ENCODE measurements at places on chromosomes 7 and 10.

GRCh38 chr10:49157229-49157628 lies 23.4 kb upstream of the FAM170B start:
- H3K27ac ChIP-seq: no peak overlapping the region
- no peak overlapping the region for H3K4me3 ChIP-seq
- peak; percentile 6 for DNase-seq
- no peaks in the 10 kb centered on the region for H3K36me3 ChIP-seq
- no peaks in the 10 kb centered on the region for H3K27me3 ChIP-seq

- no peaks in the 10 kb centered on the region for H3K36me3 ChIP-seq
- DNase-seq: peak; percentile 52
- H3K4me1 ChIP-seq: no peaks in the 10 kb centered on the region
- H3K27me3 ChIP-seq: no peaks in the 10 kb centered on the region
These were observed 276.5 kb upstream of the SMIM30 start for GRCh38 chr7:113394856-113395255.

- no peak overlapping the region for H3K4me3 ChIP-seq
- H3K36me3 ChIP-seq: no peaks in the 10 kb centered on the region
- H3K27ac ChIP-seq: no peak overlapping the region
- no peaks in the 10 kb centered on the region for H3K27me3 ChIP-seq
- H3K4me1 ChIP-seq: peaks cover 5% of the 10 kb centered on the region
These were observed 140.7 kb downstream of the RGS10 start for GRCh38 chr10:119401671-119402395.

GRCh38 chr10:16944402-16944801 lies 127.2 kb upstream of the RSU1 start:
- H3K36me3 ChIP-seq: no peaks in the 10 kb centered on the region
- DNase-seq: no peak
- no peak overlapping the region for H3K4me3 ChIP-seq
- no peaks in the 10 kb centered on the region for H3K4me1 ChIP-seq
- H3K27ac ChIP-seq: no peak overlapping the region

- H3K36me3 ChIP-seq: no peaks in the 10 kb centered on the region
- no peak overlapping the region for H3K4me3 ChIP-seq
- H3K4me1 ChIP-seq: no peaks in the 10 kb centered on the region
- no peaks in the 10 kb centered on the region for H3K27me3 ChIP-seq
- no peak overlapping the region for H3K27ac ChIP-seq
These were observed 22.3 kb upstream of the CAMK1D start for GRCh38 chr10:12327074-12327473.

- no peaks in the 10 kb centered on the region for H3K36me3 ChIP-seq
- H3K27me3 ChIP-seq: peaks cover 7% of the 10 kb centered on the region
- no peak overlapping the region for H3K27ac ChIP-seq
- peaks cover 3% of the 10 kb centered on the region for H3K4me1 ChIP-seq
- no peak overlapping the region for H3K4me3 ChIP-seq
These were observed 20.3 kb upstream of the SFRP5 start for GRCh38 chr10:97791824-97792721.

- no peak overlapping the region for H3K27ac ChIP-seq
- no peaks in the 10 kb centered on the region for H3K27me3 ChIP-seq
- no peak overlapping the region for H3K4me3 ChIP-seq
- DNase-seq: no peak
These were observed 147.1 kb downstream of the NEURL1 start for GRCh38 chr10:103640436-103641181.

- no peaks in the 10 kb centered on the region for H3K27me3 ChIP-seq
- H3K36me3 ChIP-seq: no peaks in the 10 kb centered on the region
- H3K4me3 ChIP-seq: no peak overlapping the region
- no peaks in the 10 kb centered on the region for H3K4me1 ChIP-seq
- no peak for DNase-seq
- H3K27ac ChIP-seq: no peak overlapping the region
These were observed 1081.6 kb downstream of the TYW1 start for GRCh38 chr7:68078157-68078710.

DNA sequence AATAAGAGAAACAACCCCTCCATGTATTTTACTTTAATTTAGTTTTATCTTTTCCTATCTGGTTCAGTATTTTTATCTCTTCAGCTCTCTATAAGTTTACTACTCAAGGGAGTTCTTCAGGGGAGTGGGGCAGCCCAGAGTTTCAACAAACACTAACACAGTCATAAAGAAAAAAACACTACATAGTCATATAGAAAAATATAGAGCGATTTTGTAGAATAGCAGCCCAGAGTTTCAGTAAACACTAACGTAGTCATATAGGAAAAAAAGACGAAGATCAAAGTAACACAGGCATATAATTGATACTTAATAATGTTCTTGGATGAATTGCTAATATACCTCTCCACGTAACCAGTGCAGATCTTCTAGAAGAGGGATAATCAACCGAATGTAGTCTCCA lies 54.7 kb downstream of the PON1 start:
- no peak overlapping the region for H3K27ac ChIP-seq
- H3K36me3 ChIP-seq: no peaks in the 10 kb centered on the region
- H3K27me3 ChIP-seq: no peaks in the 10 kb centered on the region
- H3K4me3 ChIP-seq: no peak overlapping the region
- H3K4me1 ChIP-seq: peaks cover 6% of the 10 kb centered on the region

DNA sequence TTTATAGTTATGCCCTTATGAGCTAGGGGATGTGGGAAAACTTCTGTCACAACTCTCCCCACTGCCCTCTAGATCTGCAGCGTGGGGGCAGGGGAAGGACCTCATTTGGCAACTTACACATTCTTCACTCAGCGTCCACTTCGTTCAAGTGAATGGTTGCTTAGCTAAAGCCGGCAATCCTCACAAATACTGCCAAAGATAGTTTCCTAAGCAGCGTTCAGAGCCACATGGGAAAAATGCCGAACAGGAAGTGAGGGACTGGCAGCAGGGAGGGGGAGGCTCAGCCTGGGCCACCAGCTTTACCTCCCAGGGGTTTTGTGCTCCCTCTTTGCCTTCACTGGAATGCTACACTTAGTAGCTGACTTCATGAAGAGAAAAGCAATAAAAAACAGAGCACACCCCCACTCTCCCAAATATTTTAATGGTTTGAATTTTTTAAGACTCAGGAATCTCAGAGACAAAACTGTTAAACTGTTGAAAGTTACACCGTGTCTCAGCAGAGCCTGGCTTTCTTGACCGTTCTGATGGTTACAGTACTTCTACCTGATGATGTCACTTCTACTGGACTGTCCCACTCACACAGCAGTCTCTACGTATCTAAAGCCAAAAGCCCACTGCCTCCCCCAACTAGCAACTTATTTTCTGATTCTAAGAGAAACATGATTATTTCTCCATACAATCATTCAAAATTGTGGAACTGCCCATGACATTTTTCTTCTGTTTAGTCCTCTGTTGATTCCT lies 10.4 kb downstream of the GRM3 start:
- H3K4me1 ChIP-seq: no peaks in the 10 kb centered on the region
- H3K36me3 ChIP-seq: no peaks in the 10 kb centered on the region
- DNase-seq: no peak
- H3K27me3 ChIP-seq: no peaks in the 10 kb centered on the region
- H3K27ac ChIP-seq: no peak overlapping the region

- DNase-seq: no peak
- no peak overlapping the region for H3K27ac ChIP-seq
- no peaks in the 10 kb centered on the region for H3K4me1 ChIP-seq
- no peaks in the 10 kb centered on the region for H3K36me3 ChIP-seq
- H3K27me3 ChIP-seq: no peaks in the 10 kb centered on the region
- H3K4me3 ChIP-seq: no peak overlapping the region
These were observed 116.2 kb upstream of the MKLN1 start for GRCh38 chr7:131211500-131211899.

- no peak overlapping the region for H3K4me3 ChIP-seq
- no peaks in the 10 kb centered on the region for H3K27me3 ChIP-seq
- no peak overlapping the region for H3K27ac ChIP-seq
These were observed 80.7 kb downstream of the UBE2H start for GRCh38 chr7:129872054-129872453.

DNA sequence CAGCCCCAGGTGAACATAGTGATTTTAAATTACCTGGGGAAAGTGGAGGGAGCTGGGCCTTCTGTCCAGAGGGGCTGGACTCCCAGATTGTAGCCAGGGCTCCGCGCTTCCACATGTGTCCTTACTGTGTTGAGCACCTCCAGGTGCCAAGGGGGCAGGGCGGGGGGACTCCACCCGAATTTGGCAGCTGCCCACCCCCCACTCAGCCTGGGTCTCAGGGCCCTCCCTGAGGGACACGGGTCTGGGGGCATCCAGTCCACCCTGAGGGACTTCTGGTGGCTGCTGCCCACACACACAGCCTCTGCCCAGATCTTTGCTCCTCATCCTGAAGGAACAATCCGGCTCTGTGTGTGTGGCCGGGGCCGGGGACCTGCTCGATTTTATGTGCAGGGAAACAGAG lies 28.2 kb upstream of the ADGRA1 start:
- H3K27ac ChIP-seq: no peak overlapping the region
- H3K27me3 ChIP-seq: peaks cover 57% of the 10 kb centered on the region
- H3K36me3 ChIP-seq: no peaks in the 10 kb centered on the region
- no peaks in the 10 kb centered on the region for H3K4me1 ChIP-seq

GRCh38 chr10:77710081-77710551 lies 72.5 kb upstream of the KCNMA1 start:
- no peak overlapping the region for H3K27ac ChIP-seq
- H3K4me1 ChIP-seq: no peaks in the 10 kb centered on the region
- H3K27me3 ChIP-seq: no peaks in the 10 kb centered on the region
- H3K36me3 ChIP-seq: no peaks in the 10 kb centered on the region

DNA sequence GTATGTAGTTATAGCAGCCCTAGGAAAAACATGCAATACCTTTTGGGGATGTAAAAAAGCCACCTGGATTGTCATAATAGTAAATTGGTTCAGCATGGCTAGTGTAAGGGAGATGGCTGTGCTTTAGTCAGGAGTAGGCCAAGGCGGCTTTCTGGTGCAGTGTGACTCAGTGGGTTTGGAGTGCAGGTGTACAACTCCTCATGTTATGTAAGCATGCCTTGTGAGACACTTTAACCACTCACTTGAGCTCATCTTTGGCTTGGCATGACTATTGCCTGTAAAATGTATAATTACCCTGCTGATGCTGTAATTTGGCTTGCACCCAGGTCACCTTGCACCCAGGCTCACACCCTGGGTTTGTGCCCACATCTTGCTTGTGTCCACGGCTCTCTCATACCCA lies 239.2 kb upstream of the GLI3 start:
- H3K4me1 ChIP-seq: no peaks in the 10 kb centered on the region
- H3K27me3 ChIP-seq: no peaks in the 10 kb centered on the region
- H3K4me3 ChIP-seq: no peak overlapping the region
- no peak for DNase-seq

GRCh38 chr7:34247468-34247867 lies 342.1 kb downstream of the BMPER start:
- H3K36me3 ChIP-seq: no peaks in the 10 kb centered on the region
- H3K4me3 ChIP-seq: no peak overlapping the region
- H3K4me1 ChIP-seq: no peaks in the 10 kb centered on the region
- no peaks in the 10 kb centered on the region for H3K27me3 ChIP-seq
- no peak overlapping the region for H3K27ac ChIP-seq
- DNase-seq: no peak

DNA sequence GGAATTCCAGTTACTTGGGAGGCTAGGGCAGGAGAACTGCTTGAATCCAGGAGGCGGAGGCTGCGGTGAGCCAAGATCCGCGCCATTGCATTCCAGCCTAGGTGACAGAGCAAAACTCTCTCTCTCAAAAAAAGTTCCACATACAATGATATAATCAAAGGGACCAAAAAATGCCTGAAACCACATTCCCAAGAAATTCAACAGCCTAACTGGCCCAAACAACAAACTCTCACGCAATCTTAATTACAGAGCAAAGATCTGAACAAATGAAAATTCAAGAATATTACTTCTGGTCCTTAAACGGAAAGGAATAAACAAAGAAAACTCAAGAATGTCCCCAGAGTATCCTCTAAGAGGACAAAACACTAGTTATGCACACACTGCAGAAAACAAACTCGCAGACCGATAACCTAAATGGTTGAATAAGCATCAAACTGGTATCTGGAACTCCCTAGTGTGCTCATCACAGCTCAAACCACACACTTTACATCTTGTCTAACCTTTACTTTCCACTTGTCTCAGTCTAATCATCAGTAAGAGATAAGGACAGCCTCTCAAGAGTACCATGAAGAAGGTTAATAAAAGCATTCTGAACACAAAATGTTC lies 3.7 kb downstream of the OGA start:
- no peaks in the 10 kb centered on the region for H3K27me3 ChIP-seq
- peak; percentile 38 for DNase-seq
- peak overlapping the region; percentile 80 for H3K27ac ChIP-seq

GRCh38 chr7:85191383-85191782 lies 4.5 kb upstream of the SEMA3D start:
- peak; percentile 19 for DNase-seq
- no peaks in the 10 kb centered on the region for H3K27me3 ChIP-seq
- H3K36me3 ChIP-seq: no peaks in the 10 kb centered on the region
- no peak overlapping the region for H3K4me3 ChIP-seq

DNA sequence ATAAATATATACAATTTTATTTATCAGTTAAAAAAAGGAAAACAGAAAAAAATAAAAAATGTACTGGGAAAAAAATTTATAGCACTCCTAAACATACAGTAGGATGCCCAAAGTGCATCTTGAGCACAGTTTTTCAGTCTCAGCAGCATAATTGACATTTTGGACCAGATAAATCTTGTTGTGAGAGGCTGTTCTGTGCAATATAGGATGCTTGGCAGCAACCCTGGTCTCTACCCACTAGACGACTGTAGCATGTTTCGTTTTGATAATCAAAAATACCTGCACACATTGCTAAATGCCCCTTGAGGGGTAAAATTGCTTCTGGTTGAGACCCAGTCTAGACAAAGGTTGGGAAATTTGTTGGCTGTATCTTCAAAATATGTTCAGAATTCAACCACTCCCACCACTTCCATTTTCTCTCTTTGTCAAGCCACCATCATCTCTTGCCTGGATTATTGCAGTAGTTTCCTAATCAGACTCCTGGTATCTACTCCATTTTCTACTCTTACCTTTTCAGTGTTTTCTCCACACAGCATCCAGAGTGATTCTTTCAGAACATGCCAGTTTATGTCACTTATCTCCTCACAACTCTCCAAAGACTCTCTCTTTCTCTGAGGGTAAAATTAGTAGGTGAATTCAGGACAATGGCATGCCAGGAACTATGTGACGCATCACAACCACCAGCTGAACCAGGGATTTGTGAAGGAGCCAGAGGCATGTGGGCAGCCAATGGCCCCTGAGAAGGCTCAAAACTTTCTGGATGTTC lies 91.4 kb downstream of the GPR85 start:
- no peaks in the 10 kb centered on the region for H3K27me3 ChIP-seq
- H3K4me3 ChIP-seq: no peak overlapping the region
- no peaks in the 10 kb centered on the region for H3K4me1 ChIP-seq
- H3K27ac ChIP-seq: no peak overlapping the region
- no peaks in the 10 kb centered on the region for H3K36me3 ChIP-seq
- no peak for DNase-seq

DNA sequence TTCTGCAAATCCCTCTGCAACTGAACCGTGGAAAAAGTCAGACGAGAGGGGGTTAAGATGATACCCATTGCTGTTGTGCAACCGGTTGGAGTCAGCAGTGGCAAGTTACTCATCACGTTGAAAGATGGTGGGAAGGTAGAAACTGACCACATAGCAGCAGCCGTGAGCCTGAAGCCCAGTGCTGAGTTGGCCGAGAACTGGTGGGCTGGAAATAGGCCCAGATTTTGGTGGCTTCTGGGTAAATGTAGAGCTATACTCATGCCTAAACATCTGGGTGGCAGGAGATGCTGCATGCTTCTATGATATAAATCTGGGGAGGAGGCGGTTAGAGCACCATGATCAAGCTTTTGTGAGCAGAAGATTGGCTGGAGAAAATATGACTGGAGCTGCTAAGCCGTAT lies 78.6 kb downstream of the ARL5B start:
- no peak overlapping the region for H3K27ac ChIP-seq
- H3K4me3 ChIP-seq: no peak overlapping the region
- no peak for DNase-seq
- H3K27me3 ChIP-seq: no peaks in the 10 kb centered on the region
